ENCODE measurements at places on chromosomes 2 and 18.

DNA sequence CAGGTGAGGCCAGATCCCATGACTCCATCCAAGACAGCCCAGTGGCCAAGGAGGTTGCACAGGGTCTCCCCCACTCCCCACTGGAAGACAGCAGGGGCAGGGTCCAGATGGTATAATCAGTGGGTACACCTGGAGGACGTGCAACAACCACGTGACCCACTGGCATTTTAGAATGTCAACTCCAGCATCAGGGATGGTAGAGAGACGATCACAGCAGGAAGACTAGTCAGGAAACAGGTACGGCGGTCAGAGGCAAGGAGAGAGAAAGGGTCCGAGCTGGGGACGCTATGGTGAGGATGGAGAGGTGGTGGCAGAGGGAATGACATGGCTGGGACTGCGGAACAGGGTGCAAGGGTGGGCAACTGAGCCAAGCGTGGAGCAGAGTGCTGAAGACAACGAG lies 23.0 kb downstream of the SERTAD2 start:
- no peak for DNase-seq

- DNase-seq: no peak
These were observed 54.4 kb upstream of the LINC00305 start for GRCh38 chr18:64203295-64203694.

- DNase-seq: peak; percentile 48
These were observed 488.6 kb upstream of the SMIM21 start for GRCh38 chr18:75915941-75916623.

GRCh38 chr2:11753452-11753885 lies 7.0 kb downstream of the LPIN1 start:
- no peak for DNase-seq

DNA sequence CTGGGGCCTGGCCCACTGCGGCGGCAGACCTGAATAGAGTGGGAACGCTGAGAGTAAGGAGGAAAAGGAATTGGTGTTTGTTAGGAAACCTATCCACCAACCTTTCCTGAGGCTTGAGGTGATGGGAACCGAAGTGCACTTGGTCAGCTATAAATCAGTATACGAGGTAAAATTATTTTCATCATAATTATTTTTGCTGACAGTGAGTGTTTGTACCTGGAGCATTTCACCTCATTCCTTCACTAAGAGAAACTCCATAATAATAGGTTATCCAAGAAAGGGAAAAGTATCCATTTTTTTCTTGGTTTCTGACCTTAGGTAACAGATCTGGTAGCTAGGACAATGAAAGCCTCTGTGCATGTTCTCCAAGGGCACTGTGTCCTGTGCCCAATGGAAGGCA lies 138.6 kb upstream of the RGPD4 start:
- no peak for DNase-seq

GRCh38 chr2:29497375-29497774 lies 382.2 kb downstream of the CLIP4 start:
- no peak for DNase-seq

DNA sequence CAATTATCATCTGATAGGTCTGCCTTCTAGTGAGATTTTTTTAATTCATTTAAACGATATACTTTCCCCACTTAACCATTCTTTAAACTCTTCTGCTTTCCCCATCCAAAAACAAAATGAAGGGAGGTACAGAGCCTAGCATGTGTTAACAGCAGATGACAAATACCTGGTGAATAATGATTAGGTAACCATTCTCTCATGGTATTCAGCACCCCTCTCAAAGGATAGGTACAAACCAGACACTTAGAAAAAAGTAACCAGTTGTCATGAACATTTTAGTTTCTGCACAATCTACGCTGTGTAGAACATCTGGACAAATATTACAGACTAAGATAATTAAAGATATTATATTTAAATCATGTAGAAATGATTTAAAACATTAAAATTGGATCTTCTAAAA lies 56.3 kb downstream of the DNAH7 start:
- no peak for DNase-seq

GRCh38 chr2:150639383-150639782 lies 151.9 kb upstream of the RND3 start:
- no peak for DNase-seq

GRCh38 chr2:19490846-19491435 lies 132.5 kb upstream of the OSR1 start:
- DNase-seq: no peak

GRCh38 chr2:9914384-9915065 lies 37.0 kb upstream of the GRHL1 start:
- no peak for DNase-seq

GRCh38 chr2:8081130-8081529 lies 600.7 kb upstream of the ID2 start:
- no peak for DNase-seq

GRCh38 chr18:23828426-23828825 lies 139.2 kb downstream of the LAMA3 start:
- DNase-seq: no peak

GRCh38 chr2:175207741-175208438 lies 26.4 kb upstream of the ATP5MC3 start:
- no peak for DNase-seq

DNA sequence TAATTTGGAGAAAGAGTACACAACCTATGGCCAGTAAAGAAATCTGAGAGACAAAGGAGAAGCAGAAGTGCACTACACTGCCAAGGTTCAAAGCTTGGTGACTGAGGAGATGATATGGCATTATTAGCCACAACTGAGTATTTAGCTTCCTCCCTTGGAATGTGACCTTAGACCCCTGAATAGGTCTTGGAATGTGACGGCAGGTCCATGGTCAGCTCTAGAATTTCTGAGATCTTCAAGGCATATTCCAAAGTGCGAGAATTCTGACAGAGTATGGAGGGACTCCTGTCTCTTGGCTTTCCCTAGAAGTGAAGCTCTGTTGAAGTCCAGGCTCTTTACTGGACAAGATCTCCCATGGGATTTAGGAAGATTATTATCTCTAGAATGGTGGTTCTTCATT lies 130.0 kb upstream of the FN1 start:
- no peak for DNase-seq

- no peak for DNase-seq
These were observed 6.0 kb upstream of the ARL4C start for GRCh38 chr2:234502919-234503285.

DNA sequence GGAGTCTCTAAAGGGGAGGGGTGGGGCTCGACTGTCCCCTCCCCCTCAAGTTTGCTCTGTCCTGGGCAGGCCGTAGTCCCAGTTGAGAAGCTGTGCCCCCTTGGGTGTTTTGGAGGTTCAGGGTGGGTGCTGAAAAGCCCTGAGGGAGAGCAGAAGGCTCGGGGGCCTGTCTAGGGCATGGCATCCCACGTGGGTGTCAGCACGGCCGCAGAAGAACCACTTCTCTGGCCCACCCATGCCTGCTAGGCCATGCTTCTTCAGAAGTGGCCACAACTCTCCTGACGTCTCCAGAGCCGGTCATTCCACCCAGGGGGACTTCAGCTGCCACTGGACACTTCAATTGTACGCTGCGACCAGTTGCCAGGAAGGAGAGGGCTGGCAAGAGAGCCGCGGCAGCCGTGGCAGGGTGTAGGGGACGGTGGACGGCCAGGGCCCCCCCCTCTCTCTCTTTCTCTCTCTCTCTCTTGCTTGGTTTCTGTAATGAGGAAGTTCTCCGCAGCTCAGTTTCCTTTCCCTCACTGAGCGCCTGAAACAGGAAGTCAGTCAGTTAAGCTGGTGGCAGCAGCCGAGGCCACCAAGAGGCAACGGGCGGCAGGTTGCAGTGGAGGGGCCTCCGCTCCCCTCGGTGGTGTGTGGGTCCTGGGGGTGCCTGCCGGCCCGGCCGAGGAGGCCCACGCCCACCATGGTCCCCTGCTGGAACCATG lies at the start of gene INPP5D:
Gene INPP5D, plus strand, starts transcription at position 546 of the 704 bp plus-strand sequence. Its CDS starts 137 bp downstream, at position 683.
- DNase-seq: no peak

DNA sequence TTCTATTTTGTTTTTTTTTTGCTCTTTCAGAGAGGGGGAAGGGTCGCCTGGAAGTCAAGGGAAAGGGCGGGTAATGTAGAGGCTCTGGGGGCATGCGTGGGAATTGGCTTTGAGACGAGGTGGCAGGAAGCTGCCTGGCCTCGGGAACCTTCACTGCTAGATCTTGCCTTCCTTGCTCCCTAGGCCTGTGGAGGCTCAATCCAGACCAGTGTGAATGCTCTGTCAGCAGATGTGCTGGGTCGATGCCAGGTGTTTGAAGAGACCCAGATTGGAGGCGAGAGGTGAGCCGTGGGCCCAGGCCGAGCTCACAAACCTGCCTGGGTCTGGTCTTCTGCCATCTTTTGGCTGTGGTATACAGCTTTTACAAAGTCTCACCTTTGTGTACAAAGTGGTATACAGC lies 15.5 kb downstream of the CCT7 start:
- DNase-seq: no peak

- no peak for DNase-seq
These were observed at the start of gene SEPTIN2 for GRCh38 chr2:241315879-241316631. TSS of gene SEPTIN2 (plus strand) at chr2:241315925. CDS start at chr2:241324233, 8,308 bp downstream.

GRCh38 chr18:31950583-31950982 lies 7.7 kb upstream of the TRAPPC8 start:
- no peak for DNase-seq

GRCh38 chr2:120531365-120531764 lies 185.4 kb downstream of the INHBB start:
- DNase-seq: no peak

GRCh38 chr2:112995346-112995920 lies 9.8 kb upstream of the IL36A start:
- DNase-seq: no peak

DNA sequence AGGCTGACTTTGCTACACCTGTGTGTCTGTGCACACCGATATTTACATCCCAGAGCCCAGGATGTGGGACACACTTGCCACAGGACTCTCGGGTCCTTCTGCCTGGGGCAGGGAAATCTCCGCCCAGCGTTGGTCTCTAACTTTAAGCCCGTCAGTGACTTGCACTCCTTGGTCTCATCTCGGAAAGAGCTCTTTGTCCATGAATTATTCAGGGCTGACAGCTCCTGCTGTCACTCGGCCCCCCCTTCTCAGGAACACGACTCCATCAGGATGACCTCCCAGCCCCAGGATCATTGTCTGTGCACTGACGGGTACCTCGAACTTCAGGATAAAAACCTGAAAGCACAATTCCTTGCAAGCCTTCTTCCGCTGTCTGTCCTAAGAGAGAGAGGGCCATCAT lies 26.6 kb downstream of the PLB1 start:
- no peak for DNase-seq

GRCh38 chr2:193348055-193348454 lies 1153.3 kb upstream of the TMEFF2 start:
- DNase-seq: no peak

DNA sequence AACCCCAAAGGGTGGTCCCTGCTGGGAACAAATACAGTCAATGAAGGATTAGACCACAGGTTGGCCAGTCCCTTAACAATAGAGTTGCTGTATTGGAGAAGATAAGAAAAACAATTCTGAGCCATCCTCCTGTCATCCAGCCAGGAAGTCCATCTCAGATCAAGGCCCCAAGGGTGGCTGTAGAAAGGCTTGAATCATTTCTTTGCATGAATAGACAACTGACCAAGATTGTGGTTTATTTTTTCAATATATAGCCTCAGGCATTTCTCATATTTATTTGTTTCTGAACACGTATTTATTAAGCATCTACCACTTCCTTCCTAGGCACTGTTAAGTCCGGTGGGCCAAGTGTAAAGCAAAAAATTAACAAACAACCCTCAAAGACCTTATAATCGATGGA lies 274.4 kb upstream of the SLC14A2 start:
- DNase-seq: no peak

DNA sequence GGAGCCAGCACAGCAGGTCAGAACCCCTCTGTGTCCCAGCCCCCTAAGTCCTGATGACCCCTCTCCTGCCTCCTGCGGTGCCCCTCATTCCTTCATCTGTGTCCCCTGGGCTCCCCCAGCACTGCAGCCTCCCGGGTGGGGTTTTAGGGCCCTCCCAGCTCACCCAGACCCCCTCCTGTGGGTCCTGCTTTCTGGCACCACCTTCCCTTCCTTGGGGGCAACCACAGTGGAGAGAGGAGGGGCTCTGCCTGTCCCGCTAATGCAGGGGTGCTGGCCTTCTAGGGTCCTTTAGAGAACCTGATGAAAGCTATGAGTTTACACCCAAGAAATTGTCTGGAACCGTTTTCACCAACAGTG lies 42.7 kb upstream of the ALPP start:
- no peak for DNase-seq

- no peak for DNase-seq
These were observed 4.4 kb upstream of the SERPINB5 start for GRCh38 chr18:63472380-63472779.

- DNase-seq: no peak
These were observed 91.4 kb downstream of the ESCO1 start for GRCh38 chr18:21509062-21509461.

DNA sequence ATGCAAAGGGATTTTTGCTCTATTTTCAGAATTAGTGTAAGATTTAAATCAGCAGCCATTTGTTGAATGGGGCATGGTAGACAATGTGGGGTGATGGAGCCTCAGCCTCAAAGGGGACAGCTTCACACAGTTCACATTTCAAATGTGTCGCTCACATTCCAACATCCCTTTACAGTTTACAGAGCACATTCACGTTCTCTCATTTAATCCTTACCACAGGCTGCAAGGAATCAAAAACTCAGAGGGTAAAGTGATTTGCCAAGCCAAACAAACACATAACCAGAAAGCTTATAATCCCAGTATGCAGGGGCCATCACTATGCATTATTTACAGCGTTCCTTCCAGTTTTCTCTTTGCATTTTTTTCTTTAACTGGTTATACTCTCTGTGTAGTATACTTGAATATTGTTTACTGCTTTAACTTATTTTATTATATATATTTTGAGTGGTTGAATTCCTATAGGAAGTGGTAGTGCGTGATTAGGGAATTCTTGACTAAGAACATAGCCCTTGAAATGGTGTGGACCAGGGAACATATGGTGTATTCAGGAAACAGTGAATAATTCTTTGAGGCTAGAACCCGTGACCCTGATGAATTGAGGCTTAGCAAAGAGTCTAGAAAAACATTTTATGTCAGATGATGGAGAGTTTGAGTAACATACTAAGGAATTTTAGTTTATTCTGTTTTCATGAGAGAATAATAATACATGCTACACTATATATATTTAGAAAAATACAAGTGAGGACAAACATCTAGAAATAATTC lies 18.1 kb upstream of the TAF1B start:
- DNase-seq: no peak

DNA sequence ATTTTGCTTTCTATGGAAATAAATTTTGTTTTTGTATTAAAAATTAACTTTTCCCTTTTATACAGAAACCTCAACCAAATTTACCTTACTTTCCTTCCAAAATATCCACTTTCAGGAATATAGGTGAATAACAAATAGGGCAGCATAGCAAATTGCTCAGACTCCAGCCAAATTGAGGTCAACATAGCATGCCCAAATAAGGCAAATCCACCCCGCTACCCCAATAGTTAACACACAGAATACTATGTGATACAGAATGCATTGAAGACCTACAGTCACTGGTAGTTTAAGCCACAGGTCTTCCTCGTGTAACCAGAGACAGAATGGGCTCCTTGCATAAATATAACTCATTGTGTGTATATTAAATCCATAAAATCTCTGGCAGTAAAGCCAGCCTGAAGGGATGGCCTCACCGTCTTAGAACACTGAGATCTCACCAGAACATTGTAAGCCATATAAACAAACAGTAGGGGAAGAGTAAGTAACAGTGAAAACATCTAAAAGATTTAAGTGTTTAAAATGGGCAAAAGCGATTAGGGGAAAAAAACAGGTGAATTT lies 72.2 kb downstream of the PMAIP1 start:
- DNase-seq: no peak

- DNase-seq: peak; percentile 80
These were observed 53.0 kb upstream of the CCDC150 start for GRCh38 chr2:196586511-196586991.

GRCh38 chr18:35010993-35011392 lies 30.2 kb upstream of the MAPRE2 start:
- no peak for DNase-seq
